ENCODE measurements at places on chromosomes 2 and 18.

- DNase-seq: no peak
Observed at GRCh38 chr2:222017252-222017850, 281.4 kb downstream of the PAX3 start.

DNA sequence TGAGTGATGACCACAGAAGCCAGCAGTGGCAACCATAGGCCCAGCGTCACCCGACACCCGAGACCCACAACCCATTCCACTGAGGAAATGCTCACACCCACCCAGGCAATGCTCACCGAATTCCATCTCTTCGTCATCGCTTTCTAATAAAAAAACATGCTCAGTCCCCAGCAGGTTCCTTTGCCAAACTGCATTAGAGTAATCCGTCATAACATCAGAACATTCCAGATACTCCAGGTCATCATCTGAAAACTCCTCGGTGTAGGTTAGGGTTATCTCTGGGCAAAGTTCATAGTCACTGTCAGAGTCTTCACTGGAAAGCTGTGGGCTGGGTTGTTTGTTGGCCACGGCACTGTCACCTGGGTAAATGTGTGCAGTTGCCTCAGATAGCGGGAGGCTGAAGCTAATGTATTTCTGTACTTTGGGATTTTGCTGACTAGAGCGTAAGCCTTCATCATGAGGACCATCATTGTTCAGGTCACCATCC, 49.3 kb downstream of the ALPK2 start:
- peak; percentile 97 for DNase-seq

DNA sequence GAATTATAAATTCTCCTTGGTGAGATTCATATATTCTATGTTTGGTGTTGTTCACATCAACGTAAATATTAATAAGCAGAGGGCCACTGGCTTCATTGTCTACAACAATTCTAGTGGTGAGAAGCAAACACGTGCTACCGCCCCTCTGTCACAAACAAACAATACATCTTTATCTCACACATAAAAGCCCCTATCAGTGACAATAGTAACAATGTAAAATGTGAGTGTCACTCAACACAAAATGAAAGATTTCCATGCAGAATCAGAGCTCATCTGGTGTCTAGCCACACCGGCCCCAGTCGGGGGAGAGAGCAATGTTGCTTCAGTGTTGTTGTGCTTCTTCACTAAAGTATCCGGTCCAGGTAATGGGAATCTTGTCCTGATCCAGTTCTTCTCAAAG, 932.6 kb downstream of the SOCS6 start:
- DNase-seq: no peak

DNA sequence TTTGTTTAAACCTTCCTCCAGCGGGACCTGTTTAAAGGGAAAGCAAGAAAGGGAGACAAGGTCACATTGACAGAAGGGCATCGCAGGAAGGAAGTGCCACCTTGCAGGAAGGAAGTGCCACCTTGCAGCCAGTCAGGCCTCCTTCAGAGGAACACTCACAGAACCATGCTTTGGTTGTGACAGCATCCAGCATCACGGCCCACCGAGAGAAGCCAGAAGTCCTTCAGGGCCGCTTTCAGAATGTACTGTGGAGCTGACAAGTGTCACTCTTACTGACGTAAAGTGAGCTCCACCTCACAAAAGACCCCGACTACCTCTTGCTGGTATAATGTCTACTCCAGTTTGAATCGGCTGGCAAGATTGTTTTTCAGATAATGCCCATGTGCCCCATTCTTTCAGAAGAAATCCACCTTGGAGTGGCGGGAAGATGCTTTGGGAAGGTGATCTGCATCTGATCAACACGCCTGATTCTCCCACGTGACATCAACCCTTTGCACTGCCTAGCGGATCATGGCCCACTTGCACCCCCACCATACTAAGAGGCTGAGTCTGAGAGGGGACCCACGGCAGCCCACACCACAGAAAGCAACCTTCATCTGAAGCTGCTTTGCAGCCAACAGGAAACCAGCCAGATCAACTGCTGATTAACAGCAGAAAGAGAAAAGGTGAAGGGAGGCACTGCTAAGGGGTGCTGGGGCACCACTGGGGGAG, 99.8 kb downstream of the UXS1 start:
- DNase-seq: no peak

DNA sequence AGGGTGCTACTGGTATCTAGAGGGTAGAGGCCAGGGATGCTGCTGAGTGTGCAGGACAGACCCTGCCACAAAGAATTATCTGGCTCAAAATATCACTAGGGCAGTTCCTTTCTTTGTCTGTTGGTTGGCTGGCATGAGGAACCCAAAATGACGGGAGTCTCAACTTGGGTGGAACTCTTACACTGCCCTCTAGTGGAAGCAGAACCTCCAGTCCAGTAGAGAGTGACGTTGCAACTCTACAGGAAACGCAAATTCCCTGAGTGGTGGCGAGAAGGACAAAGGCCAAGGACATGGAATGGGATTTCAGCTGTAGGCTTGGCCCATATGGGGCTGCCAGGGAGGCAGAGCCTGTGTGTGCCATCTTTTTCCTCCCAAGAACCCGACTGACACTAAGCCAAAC, 47.1 kb downstream of the COPS8 start:
- no peak for DNase-seq

DNA sequence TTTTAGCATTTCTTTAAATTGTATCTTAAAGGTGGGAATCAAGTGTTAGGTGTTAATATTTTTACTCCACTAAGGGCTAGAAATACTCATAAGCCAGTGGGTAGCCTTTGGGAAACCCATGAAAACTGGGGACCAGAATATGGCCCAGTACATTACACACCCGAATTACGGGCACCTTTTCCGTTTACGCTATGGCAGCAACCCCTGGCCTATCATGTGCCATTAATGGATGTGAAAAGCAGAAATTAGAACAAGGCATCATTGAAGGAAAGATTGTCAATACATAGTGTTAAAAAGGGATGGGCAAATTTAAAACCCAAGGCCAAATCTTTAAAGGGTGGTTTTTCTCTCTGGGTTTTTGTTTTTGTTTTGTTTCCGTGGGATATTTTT, 781 bp downstream of the FARP2 start:
- no peak for DNase-seq

GRCh38 chr2:29744976-29745375, 176.4 kb downstream of the ALK start:
- DNase-seq: no peak

GRCh38 chr2:21972586-21972985, 848.8 kb downstream of the TDRD15 start:
- no peak for DNase-seq

DNA sequence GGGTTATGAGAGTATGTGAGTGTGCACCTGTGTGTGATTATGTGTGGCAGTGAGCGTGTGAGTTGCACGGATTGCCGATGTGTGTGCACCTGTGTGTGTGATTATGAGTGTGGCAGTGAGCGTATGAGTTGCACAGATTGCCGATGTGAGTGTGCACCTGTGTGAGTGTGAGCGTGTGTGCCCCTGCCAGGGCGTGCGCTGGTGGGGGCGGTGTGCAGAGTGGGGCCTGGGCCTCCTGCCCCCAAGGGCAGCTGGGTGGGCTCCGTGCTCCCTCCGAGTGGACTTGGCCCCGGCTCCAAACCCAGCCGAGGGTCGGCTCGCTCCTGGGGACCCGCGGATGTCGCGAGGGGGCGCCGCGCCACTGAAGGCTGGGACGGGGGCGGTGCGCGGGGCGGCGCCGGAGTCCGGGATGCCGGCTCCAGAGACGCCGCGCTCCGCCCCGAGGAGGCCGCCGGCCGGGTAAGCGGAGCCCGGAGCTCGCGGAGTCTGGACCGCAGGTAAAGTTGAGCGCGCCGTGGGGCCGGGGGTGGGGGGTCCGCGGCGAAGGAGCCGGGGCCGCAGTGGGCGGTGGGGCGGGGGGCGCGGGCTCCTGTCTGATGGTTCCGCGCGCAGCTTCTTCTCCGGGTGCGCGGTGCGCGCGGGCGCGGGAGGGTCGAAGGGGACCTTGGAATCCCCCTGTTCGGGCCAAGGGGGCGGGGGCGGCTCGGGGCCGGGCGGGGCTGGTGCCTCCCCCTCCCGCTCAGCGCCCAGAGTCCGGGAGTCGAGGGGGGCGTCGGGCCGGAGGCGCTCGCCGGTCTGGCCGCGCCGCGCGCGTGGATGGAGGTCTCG, at the start of gene KCNG2:
TSS of gene KCNG2 (plus strand) at position 421 of the 828 bp plus-strand sequence. CDS start 65,730 bp downstream, outside the sequence.
- no peak for DNase-seq

GRCh38 chr2:149573760-149574159, 13.8 kb downstream of the MMADHC start:
- no peak for DNase-seq

- DNase-seq: no peak
Observed at GRCh38 chr18:2588666-2589344, 17.4 kb downstream of the NDC80 start.

DNA sequence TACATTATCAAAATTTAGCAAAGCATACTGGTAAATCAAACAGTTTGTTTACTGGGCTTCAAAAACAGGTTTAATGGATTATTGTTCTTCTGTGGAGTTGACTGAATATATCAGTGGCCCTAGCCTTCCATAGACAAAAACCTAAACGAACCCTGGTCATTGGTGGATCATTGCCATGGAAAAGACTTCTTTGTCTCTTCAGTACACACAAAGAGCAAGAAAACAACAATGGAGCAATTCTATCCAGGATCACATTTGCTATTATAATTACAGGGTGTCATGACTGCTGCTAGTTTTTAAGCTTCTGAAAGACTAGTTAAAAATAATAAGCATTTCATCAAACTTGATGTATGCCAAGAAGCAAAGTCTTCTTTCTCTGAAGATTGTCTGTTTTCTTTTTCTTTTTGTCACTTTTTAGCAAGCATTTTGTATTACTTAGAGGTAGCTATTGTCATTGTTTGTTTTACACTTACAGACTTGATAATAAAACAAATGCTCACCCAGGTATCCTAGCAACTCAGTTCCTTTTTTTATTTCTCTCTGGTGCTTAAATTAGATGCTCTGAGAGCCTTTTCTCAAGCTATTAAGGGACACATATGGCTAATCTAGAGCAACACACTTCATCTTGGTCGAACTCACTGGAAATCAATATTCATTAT, 1228.7 kb upstream of the DDX18 start:
- no peak for DNase-seq

DNA sequence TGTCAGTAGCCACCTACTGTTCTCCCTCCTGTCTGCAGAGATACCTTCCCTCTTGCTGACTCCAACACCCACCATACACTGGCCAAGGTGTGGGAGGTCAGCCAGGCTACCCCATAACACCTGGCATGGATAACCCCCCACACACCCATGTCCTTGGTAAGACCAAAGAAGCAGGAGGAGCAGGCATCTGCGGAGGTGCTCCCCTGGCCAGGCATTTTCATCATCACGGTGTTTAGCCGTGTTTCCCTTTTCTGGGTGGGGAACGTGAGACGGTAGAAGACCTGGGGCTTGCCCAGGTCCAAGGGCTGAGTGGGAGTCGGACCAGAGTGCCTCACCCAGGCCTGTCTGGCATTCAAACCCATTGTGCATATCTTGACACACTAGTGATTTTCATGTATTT, 150.3 kb downstream of the SMAD7 start:
- DNase-seq: no peak
